ENCODE measurements at places on chromosomes 5 and 9. TPM values are rescaled to one million over a fixed set of nuclear protein-coding genes. Genes with fewer than 3 reads are reported as not detected.

Gene ABO
- total RNA-seq = not detected

Gene CCDC180
- total RNA-seq = 5.4 TPM

Gene SAXO1
- total RNA-seq = not detected

DNA sequence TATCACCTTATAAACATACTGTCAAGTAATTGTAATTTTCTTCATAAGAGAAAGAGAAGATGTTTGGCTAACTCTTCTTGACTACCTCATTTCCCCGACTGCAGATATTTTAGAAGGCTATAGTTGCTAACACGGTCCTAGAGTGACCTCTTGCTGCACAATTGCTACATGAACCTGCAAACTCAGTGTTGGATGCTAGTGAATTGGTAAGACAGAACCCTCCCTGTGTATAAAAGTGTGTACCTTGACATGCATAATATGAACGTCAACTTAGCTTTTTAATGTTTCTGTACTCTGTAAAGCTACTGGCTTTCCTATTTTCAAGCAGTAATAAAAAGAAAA lies 46.7 kb upstream of the CER1 start:
- peak; percentile 67 for DNase-seq

DNA sequence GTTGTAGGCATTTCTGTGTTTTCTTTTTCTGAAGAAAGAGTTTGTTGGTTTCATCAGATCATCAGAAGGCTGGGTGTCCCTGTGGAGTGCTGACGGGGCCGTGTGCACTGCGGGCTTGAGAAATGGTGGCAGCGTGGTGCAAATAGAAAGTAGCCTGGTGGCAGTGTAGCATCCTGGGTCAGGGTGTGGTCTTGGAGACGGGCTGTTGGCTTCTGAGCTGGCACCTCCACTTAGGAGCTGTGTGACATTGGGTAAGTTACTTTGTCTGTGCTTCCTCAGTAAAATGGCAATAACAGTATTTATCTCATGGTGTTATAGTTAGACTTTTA lies 10.0 kb upstream of the NDST1 start:
- DNase-seq = no peak

- no peak for DNase-seq
These were observed 1.9 kb upstream of the KCNIP1 start for GRCh38 chr5:170501931-170502330.

DNA sequence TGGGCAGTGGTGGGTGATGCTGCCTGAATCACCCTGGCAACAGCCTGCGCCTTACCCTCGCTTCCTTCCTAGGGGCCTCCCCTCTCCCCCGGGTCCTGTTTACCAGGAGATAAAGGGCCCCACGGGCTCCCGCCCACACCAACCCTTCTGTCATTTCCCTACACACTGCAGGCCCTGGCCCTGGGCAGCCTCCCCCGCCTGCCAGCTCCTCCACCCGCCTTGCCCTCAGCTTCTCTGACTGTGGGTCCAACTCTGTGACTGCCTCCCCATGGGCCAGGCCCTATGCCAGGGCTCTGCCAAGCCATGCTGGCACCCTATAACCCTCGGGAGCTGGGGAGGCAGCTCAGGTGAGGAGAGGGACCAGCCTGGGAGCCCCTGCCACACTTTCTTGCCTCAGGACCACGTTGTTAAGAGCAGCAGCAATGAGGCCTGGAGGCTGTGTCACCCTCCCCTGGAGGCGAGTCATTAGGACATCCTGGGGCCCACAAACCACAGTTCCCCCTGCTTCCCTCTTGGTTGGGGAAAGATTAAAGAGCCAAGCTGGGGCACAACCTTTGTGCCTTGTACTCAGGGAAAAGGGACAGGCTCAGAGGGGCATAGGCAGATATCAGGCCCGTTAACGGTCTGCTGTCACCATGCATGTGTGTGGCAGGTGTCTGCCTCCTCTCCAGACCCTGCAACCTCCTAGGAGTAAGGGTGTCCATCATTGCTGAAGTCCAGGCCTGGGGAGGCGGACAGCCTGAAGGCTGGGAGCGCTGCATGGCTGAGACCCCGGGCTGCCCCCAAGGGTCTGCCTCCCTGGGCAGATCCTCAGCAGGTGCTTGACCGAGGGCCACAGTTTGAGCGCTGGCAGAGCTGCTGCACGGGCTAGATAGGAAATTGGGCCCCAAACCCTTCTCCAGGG lies 2.8 kb downstream of the MGAT4B start:
- peak; percentile 70 for DNase-seq

Gene OR1Q1
- total RNA-seq = not detected

DNA sequence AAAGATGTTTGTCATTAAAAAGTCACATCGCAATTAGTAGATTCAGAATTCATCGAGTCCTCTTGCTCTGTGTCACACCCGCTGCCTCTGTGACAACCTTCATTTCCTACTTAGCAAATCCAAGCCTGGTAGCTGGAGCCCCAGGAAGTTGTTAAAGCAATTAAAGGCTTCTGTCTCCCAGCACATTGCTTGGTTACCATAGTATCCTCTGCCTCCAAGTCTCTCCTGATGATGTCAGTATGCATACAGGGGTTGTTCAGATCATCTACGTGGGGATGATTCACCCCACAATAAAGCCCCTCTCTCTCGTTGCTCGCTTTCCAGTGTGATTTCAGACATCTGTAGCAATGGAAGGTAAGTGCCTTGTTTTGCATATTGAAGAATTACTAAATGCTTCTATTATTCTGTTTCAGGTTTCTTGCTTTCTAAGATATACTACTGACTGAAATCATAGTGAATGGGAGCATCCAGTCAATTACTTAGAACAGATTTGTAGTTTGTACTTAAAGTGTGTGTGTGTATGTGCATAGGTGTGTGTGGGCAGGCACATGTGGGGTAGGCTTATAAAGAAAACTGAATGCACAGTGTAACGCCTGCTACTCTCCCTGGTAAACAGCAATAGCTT lies 52.9 kb downstream of the PAM start:
- DNase-seq = no peak

Gene SHISAL2B
- total RNA-seq = not detected

Gene THBS4
- 0.10 TPM for total RNA-seq

DNA sequence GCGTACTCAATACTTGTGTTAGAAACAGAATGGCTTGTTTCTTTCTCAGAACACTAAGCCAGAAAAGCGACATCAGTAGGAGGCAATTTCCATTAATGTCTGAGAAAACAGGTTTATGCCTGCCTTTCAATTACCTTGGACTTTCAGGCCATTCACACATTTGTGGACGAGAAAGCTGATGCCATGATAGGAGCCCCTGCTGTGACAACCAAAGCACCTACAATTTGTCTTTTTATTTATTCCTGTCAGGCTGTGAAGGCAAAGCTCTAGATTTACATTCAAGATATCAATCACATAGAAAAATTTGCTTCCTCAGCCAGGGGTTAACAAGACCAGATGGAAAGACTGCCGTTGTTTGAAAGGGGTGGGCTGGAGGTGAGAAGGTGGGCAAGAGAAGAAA lies 76.2 kb downstream of the C7 start:
- DNase-seq = no peak

Gene GABRA1
- not detected for total RNA-seq

DNA sequence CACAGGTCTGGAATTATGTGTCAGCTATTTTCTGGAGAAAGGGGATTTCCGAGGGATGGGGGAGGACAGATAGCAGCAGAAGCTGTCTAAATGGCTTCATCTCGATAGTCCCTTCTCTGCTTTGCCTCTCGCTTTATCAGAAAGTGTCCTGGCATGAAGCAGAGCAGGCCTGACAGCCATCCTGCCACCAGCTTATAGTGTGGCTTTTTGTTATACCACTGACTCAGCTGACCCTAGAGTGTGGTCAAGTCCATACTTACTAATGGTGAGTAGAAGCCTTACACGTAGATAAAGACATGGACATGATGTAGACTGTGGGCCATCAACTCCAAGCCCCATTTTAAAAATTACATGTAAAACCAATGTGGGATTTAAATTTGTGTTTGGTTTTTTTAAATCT lies 50.0 kb downstream of the RCL1 start:
- DNase-seq = no peak

DNA sequence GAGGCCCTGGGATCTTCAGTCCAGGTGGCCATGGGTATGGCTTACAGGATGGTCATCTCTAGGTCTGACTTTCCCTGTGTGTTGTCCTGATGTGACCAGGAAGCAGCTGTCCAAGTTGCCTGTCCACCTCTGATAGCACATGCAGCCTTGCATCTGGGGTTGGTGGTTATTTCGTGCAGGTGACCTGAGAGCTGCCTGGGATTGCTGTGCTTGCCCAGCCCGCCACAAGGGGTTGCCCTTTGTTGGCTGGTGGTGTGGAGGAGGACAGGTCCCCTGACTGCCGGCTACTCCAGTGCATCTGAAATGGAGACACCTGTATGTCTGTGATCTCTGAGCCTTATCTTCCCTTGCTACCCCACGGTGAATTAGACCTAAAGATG lies 212.6 kb downstream of the ARHGAP26 start:
- DNase-seq = no peak

Gene OR13D1
- total RNA-seq = not detected

- no peak for DNase-seq
These were observed 55.8 kb downstream of the GOLM1 start for GRCh38 chr9:86043586-86043985.

- DNase-seq = peak; percentile 33
These were observed 82.1 kb downstream of the CCDC192 start for GRCh38 chr5:127785098-127785927.

- DNase-seq = peak; percentile 92
These were observed 741.5 kb upstream of the RGMB start for GRCh38 chr5:98031926-98032325.

GRCh38 chr9:134306636-134307600 lies 19.3 kb upstream of the RXRA start:
- no peak for DNase-seq

DNA sequence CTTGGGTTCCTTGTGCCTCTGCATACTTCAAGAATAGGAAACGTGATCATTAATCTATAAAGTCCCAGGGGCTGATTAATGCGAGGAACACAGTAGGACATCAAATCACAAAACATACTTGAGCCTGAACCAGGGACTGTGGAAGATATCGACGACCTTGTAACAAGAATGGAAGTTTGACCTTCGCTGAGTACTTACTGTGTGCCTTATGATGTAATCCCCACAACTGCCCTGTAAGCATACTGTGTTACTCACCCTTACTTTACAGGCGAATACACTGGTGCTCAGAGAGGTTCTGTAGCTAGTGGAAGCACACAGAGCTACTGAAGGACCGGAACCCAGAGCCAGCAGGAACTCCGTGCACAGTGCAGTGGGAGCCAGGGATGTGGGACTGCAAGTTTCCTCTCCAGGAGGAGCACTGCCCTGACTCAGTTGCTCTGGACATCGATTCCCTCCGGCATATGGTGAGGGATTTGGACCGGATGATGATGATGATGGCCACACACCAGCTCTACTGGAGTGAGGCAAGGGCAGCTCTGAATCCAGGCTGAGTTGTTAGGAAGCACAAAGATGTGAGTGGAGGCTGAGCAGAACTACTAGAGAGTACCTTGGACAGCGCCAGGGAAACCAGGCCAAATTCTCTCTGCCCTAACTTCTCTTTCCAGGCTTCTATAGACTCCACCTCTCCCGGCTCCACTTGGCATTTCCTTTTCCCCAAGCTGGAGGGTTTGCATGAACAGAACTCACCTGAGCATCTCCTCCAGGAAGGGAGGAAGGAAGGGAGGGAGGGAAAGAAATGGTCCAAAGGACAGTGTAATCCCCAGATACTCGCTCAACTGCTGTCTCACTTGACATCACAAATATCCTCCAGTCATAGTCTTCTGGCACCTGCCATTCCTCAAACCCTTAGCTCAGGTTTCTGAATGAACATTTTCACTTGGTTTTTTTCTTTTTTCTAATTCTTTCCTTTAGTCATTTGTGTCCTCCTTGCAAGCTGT lies 1.5 kb upstream of the GABBR2 start:
- DNase-seq = peak; percentile 56

GRCh38 chr9:97046228-97046627 lies 7.3 kb upstream of the CTSV start:
- peak; percentile 62 for DNase-seq

Gene FYB1
- not detected for total RNA-seq

Gene PRR16
- 0.30 TPM for total RNA-seq

Gene PRDM9
- total RNA-seq = not detected

- DNase-seq = no peak
These were observed 225.8 kb upstream of the CYLC2 start for GRCh38 chr9:102769307-102769706.

DNA sequence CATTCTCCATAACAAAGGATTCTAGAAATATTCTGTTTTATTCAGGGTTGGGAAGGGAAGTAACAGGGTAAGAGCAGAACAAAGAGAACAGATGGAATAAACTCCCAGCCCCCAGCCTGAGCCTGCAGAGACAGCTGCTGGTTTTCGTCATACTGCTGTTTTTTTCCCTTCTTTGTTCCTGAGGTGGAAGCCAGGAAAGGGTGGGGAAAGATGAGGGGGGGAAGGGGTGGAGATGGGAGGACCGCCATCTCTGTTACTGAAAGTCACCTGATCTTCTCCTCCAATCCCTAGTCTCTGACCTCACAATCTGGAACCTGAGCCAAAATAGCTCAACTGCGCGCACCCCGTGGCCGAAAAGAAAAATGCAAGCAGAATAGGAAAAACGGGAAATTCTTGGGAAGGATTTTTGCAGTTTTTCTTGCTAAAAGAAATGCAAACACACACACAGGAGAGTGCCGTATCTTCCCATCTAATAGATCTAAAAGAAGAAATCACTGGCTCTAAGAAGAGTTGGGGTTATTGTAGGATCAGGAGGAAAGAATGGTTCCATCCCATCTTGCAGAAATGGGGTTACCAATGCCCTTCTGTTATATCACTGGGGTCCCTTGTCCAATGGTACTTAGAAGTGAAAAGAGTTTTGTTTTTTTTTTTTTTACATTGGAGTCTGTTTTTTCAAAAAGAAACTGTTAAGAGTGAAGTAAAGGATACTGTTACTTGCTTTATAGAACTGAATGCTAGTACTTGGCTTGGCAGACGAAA lies 57.9 kb downstream of the DIAPH1 start:
- peak; percentile 93 for DNase-seq

DNA sequence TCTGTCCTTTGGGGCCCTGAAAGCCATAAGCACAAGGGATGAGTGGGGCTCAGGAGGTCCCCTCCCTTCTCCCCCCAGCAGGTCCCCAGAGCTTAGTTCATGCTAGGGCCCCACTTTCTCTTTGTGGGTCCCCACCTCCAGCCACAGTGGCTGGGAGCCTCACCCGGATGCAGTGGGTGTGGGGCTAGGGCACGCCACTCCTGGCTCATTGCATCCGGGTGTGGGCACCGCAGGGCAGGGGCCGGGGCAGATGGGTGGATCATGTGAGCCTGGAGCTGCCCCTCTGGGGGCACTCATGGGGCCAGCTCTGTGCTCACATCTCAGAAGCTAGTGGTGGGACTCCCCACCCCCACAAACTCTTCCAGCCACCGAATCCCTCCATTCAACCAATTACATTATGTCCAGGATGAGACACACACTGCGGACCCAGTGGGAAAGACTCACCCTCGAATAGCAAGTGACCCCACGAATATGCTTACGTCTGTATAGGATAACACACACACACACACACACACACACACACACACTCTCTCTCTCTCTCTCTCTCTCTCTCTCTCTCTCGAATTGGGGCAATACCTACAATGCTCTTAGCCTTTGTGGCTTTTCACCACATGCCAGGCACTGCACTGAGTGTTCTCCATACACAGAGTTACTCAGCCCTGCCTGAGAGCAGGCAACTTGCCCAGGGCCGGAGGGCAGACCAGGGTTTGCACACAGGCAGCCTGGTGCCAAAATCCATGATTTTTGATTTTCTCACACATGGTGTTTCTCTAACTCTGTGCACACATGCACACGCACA lies 16.8 kb upstream of the PHYKPL start:
- DNase-seq = peak; percentile 96

Gene WDR36
- 41.8 TPM for total RNA-seq

- no peak for DNase-seq
These were observed 30.9 kb downstream of the NTNG2 start for GRCh38 chr9:132192728-132193127.

- no peak for DNase-seq
These were observed 631.5 kb downstream of the MTRR start for GRCh38 chr5:8500426-8500825.
